ENCODE measurements at places on chromosomes 12 and 14.

- no peak for DNase-seq
Measured at GRCh38 chr14:55333711-55334485, 62.7 kb downstream of the FBXO34 start.

DNA sequence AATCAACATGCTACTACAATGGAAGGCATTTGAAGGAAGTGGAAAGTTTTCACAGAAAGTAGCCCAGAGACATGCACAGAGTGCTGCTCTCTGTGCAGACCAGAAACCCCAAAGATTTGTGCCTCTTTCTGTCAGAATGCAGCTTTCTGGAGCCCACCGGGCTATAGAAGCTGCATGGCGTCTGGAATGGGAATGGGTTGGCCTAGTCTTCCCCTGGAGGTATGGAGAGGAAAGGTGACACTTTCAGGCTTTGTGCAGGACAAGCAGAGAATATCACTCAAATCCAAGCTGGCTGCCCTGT lies 21.3 kb upstream of the ZFP36L1 start:
- DNase-seq: no peak

GRCh38 chr14:61911574-61911973 lies 149.4 kb downstream of the SNAPC1 start:
- DNase-seq: no peak

GRCh38 chr12:120204171-120204570 lies 3.3 kb upstream of the RPLP0 start:
- no peak for DNase-seq

DNA sequence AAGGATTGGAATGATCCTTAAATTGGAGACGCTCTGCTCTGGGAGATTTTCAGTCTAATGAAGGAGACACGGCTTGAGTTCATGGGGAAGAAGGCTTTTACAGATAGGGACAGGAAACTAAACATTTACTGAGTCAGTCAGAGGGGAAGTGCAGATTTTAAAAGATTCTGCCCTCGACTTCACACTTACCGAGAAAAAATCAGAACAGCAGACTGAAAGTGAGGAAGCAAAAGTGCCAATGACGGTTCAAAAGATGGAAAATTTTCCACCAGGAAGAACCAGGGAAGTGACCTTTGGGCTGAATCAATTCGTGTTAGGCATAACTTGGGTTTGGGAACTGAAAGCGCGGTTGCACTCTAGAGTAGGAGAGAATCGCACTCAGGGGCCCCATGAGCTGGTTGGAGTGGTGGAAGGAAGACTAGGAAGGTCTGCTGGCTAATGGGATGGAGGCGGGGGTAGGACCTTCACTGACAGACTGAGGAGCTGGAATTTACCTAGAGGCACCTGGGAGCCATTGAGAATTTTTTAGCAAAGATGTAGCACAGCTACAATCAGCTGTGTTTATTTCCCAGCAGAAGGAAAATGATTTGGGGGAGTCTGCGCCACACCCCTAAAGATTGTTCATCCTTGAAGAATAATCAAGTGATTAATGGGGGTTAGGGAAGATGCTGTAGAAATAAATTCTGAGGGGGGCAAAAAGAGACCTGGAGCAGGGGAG lies 1.2 kb downstream of the KCNK13 start:
- DNase-seq: no peak

GRCh38 chr12:124747426-124748161 lies 116.1 kb downstream of the SCARB1 start:
- DNase-seq: no peak
